ENCODE measurements at places on chromosomes 7 and 10. TPM values are rescaled to one million over a fixed set of nuclear protein-coding genes. Genes with fewer than 3 reads are reported as not detected.
A peak's percentile ranks its signal among the peaks of the same experiment; 100 is the strongest.

- H3K4me1 ChIP-seq: no peaks in the 10 kb centered on the region
- H3K4me3 ChIP-seq: no peak overlapping the region
Observed at GRCh38 chr10:128300290-128300824, 174.1 kb upstream of the MKI67 start.

DNA sequence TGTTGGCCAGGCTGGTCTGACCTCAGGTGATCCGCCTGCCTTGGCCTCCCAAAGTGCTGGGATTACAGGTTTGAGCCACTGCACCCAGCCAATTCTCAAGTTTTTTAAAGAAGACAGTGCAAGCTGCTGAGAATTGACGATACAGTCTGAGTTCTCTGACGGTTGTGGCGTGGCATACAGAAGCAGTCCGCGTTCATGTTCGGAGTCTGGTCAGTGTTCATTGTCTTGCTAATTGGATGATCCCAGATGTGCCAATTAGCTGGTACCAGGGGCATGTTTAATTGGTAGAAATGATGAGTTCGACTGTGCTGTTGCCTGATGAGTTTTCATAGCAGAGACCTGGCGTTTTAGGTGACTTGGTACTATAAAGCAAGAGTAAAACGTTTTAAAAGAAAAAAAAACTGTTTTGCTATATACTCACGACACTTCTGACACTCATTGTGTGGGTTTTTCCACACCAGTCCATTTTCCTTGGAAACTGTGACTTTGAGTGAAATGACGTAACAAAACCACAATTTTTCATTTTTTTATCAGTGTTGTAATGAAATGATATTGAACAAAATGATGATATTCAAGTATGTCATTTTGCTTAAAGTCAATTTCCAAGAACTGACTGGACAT, 32.3 kb downstream of the CAMK1D start:
- no peak overlapping the region for H3K4me3 ChIP-seq
- H3K36me3 ChIP-seq: peaks cover 4% of the 10 kb centered on the region
- no peak overlapping the region for H3K27ac ChIP-seq

- H3K27ac ChIP-seq: peak overlapping the region; percentile 97
- peaks cover 18% of the 10 kb centered on the region for H3K27me3 ChIP-seq
- H3K4me3 ChIP-seq: peak overlapping the region; percentile 90
Observed at GRCh38 chr10:110209454-110209925, 2.1 kb downstream of the MXI1 start.

- H3K4me1 ChIP-seq: peaks cover 24% of the 10 kb centered on the region
- H3K27me3 ChIP-seq: peaks cover 40% of the 10 kb centered on the region
- no peak overlapping the region for H3K4me3 ChIP-seq
- H3K27ac ChIP-seq: no peak overlapping the region
- H3K36me3 ChIP-seq: peaks cover under 1% of the 10 kb centered on the region
- DNase-seq: no peak
Observed at GRCh38 chr10:89347701-89348457, 20.1 kb downstream of the IFIT3 start.

DNA sequence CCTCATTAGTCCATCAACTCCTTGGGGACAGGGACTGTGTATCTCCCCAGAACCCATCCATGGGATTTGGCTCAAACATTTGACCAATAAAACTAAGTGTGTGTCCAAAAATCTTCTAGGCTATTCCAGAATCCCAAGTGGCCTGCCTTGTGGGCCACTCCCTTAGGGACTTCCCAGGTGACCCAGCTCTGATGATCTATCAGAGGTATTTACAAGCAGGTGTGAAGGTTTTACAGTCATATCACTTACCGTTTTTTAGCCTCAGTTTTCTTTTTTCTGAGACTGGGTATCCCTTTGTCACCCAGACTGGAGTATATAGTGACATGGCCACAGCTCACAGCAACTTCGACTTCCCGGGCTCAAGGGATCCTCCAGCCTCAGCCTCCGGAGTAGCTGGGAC, 64.4 kb downstream of the PIP4K2A start:
- H3K27ac ChIP-seq: peak overlapping the region; percentile 86
- DNase-seq: no peak
- H3K4me3 ChIP-seq: peak overlapping the region; percentile 63

GRCh38 chr10:22649390-22649841, 65.0 kb downstream of the PIP4K2A start:
- peak; percentile 29 for DNase-seq
- peaks cover 65% of the 10 kb centered on the region for H3K36me3 ChIP-seq
- H3K4me3 ChIP-seq: peak overlapping the region; percentile 63
- H3K4me1 ChIP-seq: peaks cover 91% of the 10 kb centered on the region
- peak overlapping the region; percentile 86 for H3K27ac ChIP-seq
- H3K27me3 ChIP-seq: no peaks in the 10 kb centered on the region

DNA sequence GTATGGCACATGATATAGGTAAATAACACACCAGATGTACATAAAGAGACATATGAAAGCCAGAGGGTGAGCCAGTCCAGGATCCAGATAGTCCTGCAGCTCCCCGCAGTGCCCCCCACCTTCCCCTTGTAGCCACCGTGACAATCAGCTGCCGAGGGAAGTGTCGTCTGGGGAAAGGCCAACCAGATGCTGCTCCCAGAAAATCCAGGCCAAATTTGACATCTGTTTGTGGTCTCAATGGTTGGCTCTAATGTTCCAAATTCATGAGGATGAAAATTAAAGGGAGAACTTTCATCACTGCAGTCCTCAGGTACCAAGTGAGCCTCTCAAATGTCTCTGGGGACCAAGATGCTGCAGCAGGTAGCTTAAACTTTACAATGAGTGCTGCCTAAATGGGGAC, 210.3 kb downstream of the PTEN start:
- no peak overlapping the region for H3K27ac ChIP-seq
- DNase-seq: no peak
- H3K4me3 ChIP-seq: no peak overlapping the region
- H3K36me3 ChIP-seq: peaks cover 2% of the 10 kb centered on the region
- H3K4me1 ChIP-seq: peaks cover 17% of the 10 kb centered on the region

- no peak overlapping the region for H3K27ac ChIP-seq
- peaks cover 73% of the 10 kb centered on the region for H3K27me3 ChIP-seq
- H3K36me3 ChIP-seq: peaks cover 2% of the 10 kb centered on the region
- no peak for DNase-seq
Observed at GRCh38 chr7:27180431-27181420, 4.3 kb downstream of the HOXA11 start.

- no peaks in the 10 kb centered on the region for H3K4me1 ChIP-seq
- peaks cover 15% of the 10 kb centered on the region for H3K27me3 ChIP-seq
- DNase-seq: no peak
- H3K27ac ChIP-seq: no peak overlapping the region
- H3K36me3 ChIP-seq: no peaks in the 10 kb centered on the region
- H3K4me3 ChIP-seq: no peak overlapping the region
Observed at GRCh38 chr7:16791071-16791470, 13.7 kb downstream of the AGR2 start.

Gene PDGFA
- 0.37 TPM for total RNA-seq

Gene NFKB2
- total RNA-seq: 81.8 TPM

Gene CCDC201
- not detected for total RNA-seq

Data from activated CD4-positive, alpha-beta T cell treated with anti-CD3 and anti-CD28 coated beads, Interleukin-2, amount 10 ng/mL, durations not matched to agents 7 days and 5 days (primary cell).